Osteoblast (primary cell): ENCODE measurements at places on chromosomes 12 and 14. TPM values are rescaled to one million over a fixed set of nuclear protein-coding genes. Genes with fewer than 3 reads are reported as not detected.
A peak's percentile ranks its signal among the peaks of the same experiment; 100 is the strongest.

GRCh38 chr12:52601671-52602070 is 408 bp upstream of the KRT72 start:
- H3K4me3 ChIP-seq: no peak overlapping the region
- no peaks in the 10 kb centered on the region for H3K4me1 ChIP-seq
- H3K27ac ChIP-seq: no peak overlapping the region
- no peaks in the 10 kb centered on the region for H3K36me3 ChIP-seq

DNA sequence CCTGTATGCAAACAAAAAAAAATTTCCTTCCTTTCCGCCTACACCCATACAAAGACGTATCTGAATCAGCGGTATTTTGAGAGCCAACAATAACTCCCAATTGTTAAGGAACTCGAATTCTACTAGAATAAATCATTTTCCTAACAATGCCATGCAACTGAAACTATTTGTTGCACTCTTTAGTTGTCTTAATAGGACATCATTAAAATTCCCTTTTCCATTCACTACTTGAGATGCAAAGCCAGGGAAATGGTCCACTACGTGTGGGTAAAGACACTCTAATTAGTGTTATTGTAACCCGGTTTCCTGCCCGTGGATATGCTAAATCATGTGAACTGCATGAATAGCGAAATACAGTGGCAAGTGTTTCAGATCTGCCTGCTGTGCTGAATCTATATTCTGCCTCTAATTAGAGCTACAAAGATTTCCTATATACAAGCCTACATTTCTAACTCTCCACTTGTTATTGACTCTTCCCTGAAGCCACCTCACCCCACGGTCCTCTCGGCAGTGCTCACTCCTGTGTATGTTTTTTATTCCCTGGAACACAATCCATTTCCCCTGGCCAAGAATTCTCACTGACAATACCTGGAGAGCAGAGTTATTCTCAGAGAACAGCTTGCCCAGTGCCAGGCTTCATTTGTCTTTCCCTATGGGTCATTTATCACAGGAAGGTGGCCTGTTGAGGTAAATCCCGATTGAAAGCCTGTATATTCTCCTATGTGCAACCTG is 168.3 kb downstream of the PAWR start:
- no peaks in the 10 kb centered on the region for H3K36me3 ChIP-seq
- peaks cover 37% of the 10 kb centered on the region for H3K4me1 ChIP-seq
- no peaks in the 10 kb centered on the region for H3K27me3 ChIP-seq
- no peak overlapping the region for H3K4me3 ChIP-seq

- no peak overlapping the region for H3K27ac ChIP-seq
- no peaks in the 10 kb centered on the region for H3K36me3 ChIP-seq
- no peak overlapping the region for H3K4me3 ChIP-seq
- no peaks in the 10 kb centered on the region for H3K27me3 ChIP-seq
Measured at GRCh38 chr12:19597167-19598026, 158.1 kb downstream of the AEBP2 start.

GRCh38 chr12:72089678-72090077 is 151.0 kb downstream of the TPH2 start:
- H3K4me1 ChIP-seq: no peaks in the 10 kb centered on the region
- DNase-seq: no peak
- no peak overlapping the region for H3K4me3 ChIP-seq
- no peaks in the 10 kb centered on the region for H3K36me3 ChIP-seq
- no peak overlapping the region for H3K27ac ChIP-seq
- H3K27me3 ChIP-seq: no peaks in the 10 kb centered on the region

DNA sequence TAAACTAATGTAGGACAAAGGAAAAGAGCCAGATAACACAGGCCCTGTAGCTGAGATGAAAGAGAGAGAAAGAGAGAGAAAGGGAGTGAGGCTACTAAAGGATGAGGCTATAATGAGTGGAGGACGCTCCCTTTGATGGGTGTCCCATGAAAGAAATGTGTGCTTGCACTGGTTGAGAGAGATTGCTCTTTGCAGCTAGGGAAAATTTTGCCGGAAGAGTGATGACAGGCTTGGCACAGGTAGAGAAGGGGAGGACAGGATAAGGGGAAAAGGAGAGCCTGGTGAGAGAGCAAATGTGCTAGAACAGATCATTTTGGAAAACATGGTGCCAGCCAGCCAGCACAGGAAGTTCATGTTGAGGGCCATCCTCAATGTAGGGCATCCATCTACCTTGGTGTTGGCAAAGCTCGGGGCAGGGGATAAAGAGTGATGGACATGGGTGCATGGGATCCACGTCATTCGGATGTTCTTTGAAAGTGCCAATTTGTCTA is 248.6 kb downstream of the BTG1 start:
- H3K27me3 ChIP-seq: no peaks in the 10 kb centered on the region
- no peaks in the 10 kb centered on the region for H3K4me1 ChIP-seq
- no peaks in the 10 kb centered on the region for H3K36me3 ChIP-seq
- H3K4me3 ChIP-seq: no peak overlapping the region
- no peak overlapping the region for H3K27ac ChIP-seq
- no peak for DNase-seq

- no peaks in the 10 kb centered on the region for H3K27me3 ChIP-seq
- H3K4me1 ChIP-seq: peaks cover 20% of the 10 kb centered on the region
- H3K27ac ChIP-seq: no peak overlapping the region
- H3K36me3 ChIP-seq: no peaks in the 10 kb centered on the region
- DNase-seq: no peak
- no peak overlapping the region for H3K4me3 ChIP-seq
Measured at GRCh38 chr12:124040291-124040690, 67.3 kb downstream of the ZNF664 start.

- no peak for DNase-seq
- peaks cover 4% of the 10 kb centered on the region for H3K36me3 ChIP-seq
- no peak overlapping the region for H3K27ac ChIP-seq
- H3K27me3 ChIP-seq: no peaks in the 10 kb centered on the region
- peaks cover 7% of the 10 kb centered on the region for H3K4me1 ChIP-seq
Measured at GRCh38 chr14:50121486-50121885, 5.1 kb upstream of the VCPKMT start.

DNA sequence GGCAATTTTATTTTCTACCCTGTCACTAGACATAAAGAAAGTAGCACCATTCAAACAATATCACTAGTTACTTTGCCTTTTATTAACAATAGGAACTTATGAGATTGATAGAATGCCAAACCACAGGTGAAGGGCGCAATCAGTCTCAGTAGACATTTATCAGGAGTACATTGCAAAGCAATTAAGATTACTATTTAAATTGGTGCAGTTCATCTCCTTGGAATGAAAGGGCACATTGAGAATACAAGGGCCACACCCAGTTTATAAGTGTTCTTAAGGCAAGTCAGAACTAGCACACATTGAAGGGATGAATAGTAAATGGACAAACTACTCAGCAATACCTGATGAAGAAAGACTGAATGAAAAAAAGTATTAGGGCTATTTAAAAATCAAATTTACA is 601.4 kb downstream of the C12orf50 start:
- no peak overlapping the region for H3K27ac ChIP-seq
- no peaks in the 10 kb centered on the region for H3K4me1 ChIP-seq
- no peak for DNase-seq
- no peak overlapping the region for H3K4me3 ChIP-seq
- H3K27me3 ChIP-seq: no peaks in the 10 kb centered on the region

GRCh38 chr12:12128670-12129069 is 57.9 kb downstream of the BCL2L14 start:
- no peaks in the 10 kb centered on the region for H3K27me3 ChIP-seq
- H3K4me1 ChIP-seq: no peaks in the 10 kb centered on the region
- no peak overlapping the region for H3K4me3 ChIP-seq
- H3K36me3 ChIP-seq: peaks cover 26% of the 10 kb centered on the region

DNA sequence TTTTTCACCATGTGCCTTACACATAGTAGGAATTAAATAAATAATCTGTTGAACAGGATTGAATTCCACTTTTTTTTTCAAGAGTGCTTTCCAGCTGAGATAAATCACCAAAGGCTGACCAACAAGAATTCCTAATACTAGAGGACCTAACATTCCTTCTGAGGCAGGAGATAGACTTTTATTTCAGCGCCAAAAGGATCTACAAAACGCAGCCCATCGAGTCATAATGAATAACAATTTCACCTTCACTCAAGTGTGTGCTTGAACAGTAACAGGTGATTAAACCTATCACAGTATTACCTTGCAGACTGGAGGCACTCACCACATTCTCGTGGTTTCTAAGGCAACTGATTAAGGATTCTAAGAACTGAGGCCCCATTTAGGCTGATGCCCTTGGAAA is 224.3 kb upstream of the ATP2B1 start:
- peak overlapping the region; percentile 80 for H3K27ac ChIP-seq
- no peaks in the 10 kb centered on the region for H3K36me3 ChIP-seq
- DNase-seq: no peak
- peaks cover 18% of the 10 kb centered on the region for H3K4me1 ChIP-seq
- no peaks in the 10 kb centered on the region for H3K27me3 ChIP-seq

DNA sequence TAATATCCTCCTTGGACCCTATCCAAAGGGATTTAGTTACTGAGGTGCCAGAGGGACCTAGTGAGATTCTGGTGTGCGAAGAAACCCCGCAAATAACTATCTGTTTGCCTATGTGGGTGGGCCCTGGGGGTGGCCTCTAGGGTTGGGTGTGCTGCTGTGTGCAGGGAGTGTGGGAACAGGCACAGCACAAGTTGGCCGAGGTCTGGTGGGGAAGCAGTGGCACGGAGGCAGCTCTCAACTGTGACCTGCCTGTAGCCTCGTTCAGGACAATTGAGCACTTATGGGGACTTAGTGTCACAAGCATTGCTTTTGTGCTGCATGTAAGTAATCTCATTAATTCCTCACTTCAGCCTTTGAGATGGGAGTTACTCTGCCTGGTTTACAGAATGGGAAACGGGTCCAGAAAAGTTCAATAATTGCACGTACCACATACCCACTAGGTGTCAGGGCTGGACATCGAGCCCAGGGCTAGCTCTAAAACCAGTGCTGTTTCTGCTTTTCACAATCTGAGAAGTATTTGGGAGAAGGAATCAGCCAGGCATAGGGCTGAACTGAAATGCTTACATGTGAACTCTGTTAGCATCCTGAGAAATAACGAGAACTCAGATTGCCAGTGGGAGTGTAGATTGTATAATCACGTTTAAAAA is 58.8 kb downstream of the TECPR2 start:
- H3K4me1 ChIP-seq: no peaks in the 10 kb centered on the region
- no peaks in the 10 kb centered on the region for H3K27me3 ChIP-seq
- DNase-seq: peak; percentile 51
- no peak overlapping the region for H3K27ac ChIP-seq

DNA sequence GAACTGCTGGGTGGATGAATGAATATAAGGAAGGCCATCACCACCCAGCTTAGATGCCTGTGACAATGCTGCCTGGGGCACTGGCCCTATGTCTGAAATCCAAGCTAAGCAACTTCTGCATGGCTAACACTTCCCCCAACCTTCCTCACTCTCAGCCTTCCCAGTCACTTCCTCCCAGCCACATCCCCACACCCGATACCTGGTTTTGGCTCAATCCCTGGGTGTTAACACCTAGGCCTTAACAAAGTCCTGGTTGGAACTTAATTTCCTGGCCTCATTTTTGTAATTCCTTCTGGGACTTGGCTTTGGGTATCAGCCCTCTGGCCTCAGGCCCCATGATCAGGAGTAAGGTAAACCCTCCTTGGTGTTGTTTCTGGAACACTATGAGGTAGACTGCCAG is 110.0 kb downstream of the EFCAB11 start:
- DNase-seq: no peak
- peak overlapping the region; percentile 81 for H3K27ac ChIP-seq
- H3K4me3 ChIP-seq: no peak overlapping the region
- peaks cover 13% of the 10 kb centered on the region for H3K4me1 ChIP-seq

DNA sequence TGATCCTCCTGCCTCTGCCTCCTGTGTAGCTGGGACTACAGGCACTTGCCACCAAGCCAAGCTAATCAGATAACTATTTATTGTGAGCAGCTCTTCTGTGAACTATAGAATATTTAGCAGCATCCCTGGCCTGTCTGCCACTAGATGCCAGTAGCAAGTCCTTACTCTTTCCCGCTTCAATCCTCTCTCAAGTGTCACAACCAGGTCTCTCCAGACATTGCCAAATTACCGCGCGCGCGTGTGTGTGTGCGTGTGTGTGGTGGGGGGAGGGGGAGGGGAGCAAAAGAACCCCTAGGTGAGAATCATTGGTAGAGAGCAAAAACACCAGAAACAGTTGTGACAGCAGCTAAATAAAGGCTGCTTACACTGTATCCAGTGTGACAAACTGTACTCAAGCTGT is 49.9 kb downstream of the PPP2R5E start:
- no peaks in the 10 kb centered on the region for H3K36me3 ChIP-seq
- no peaks in the 10 kb centered on the region for H3K27me3 ChIP-seq

DNA sequence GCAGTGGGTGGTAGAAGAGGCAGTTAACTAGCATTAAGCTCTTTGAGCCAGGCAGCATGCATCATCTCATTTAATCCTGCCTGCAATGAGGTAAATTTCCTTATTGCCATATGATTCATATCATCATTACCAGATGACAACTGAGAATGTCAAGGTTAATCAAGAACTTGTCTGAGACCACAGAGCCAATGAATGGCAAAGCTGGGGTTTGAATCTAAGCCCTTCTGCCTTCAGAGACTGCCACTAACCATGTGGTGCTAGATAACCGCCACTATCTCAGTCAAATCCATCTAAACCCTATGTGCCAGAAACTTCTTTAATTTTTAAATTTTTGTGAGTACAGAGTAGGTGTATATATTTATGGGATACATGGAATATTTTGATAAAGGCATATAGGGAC is 77.8 kb upstream of the GRIP1 start:
- DNase-seq: no peak
- no peaks in the 10 kb centered on the region for H3K27me3 ChIP-seq
- H3K27ac ChIP-seq: no peak overlapping the region
- no peaks in the 10 kb centered on the region for H3K36me3 ChIP-seq
- H3K4me1 ChIP-seq: no peaks in the 10 kb centered on the region

The EPS8 gene
- total RNA-seq: 139 and 160 TPM in 2 replicates

The RBP5 gene
- total RNA-seq: not detected in 2 replicates

The UNC79 gene
- total RNA-seq: under 0.01 TPM in 2 replicates

The KERA gene
- not detected in 2 replicates for total RNA-seq

The KLRC3 gene
- 0.72 TPM in 1 of 2 replicates, not detected in the other for total RNA-seq

The TBX5 gene
- not detected in 2 replicates for total RNA-seq

The KRT85 gene
- not detected in 2 replicates for total RNA-seq
